Umbilical cord (tissue), 2 donors: ENCODE measurements at places on chromosomes 5 and 9. TPM values are rescaled to one million over a fixed set of nuclear protein-coding genes. Genes with fewer than 3 reads are reported as not detected.

DNA sequence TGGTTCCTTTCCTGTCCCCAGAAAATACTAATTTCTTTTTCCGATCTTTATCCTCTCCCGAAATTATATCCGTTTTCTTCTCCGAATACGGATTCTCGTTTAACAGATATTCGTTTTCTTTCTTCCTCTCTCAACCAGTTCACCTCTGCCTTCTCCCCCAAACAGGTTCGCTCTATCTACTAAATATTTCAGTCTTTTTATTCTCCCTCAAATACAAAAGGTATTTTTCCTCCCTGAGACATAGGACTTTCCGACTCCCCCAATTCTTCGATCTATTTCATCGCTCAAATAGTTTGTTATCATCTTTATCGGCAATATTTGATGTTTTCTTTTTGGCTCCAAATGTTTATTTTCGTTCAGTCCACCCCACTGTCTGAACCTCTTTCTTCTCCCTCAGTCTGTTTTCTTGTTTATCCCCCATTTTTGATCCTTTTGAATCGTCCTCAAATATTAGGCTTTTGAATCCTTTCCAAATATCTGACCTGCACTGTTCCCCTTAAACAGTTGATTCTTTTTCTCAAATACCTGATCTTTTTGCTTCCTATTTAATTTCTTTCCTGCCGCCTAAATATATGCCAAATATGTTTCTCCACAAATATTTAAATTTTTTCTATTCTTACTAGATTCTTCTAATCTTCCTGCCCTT lies 4.4 kb downstream of the PITX1 start:
- no peak for DNase-seq

DNA sequence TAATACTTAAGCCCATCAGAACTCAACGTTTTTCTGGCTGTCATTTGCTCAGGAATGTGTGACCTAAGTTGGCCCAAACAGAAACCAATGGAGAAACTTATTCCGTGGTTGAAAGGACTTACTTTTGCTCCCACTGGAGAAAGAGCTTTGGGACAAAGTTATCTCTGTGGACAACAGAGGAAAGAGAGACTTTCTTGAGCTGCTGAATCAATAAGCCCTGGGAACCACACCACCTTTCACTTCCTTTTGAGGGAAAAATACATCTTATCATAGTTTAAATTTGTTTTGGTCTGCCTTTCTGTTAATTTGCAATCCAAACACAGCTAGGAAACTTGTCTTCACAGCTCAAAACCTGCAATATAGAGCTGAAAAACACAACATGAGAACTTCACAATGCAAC lies 62.8 kb upstream of the VCAN start:
- DNase-seq: no peak

GRCh38 chr5:67855523-67855922 lies 360.0 kb upstream of the PIK3R1 start:
- DNase-seq: peak; percentile 9

GRCh38 chr9:74643303-74643923 lies 146.3 kb downstream of the RORB start:
- DNase-seq: no peak

Gene FOXI1
- 0.48 TPM for total RNA-seq

Gene NDFIP1
- 114 TPM for total RNA-seq
